ENCODE measurements at places on chromosomes 4 and X.

- DNase-seq, result no peak
Observed at GRCh38 chr4:67581913-67582312, 23.4 kb downstream of the STAP1 start.

GRCh38 chrX:155048977-155049619 lies 21.8 kb downstream of the CMC4 start:
- DNase-seq, result peak; percentile 45

- no peak for DNase-seq
Observed at GRCh38 chr4:77471821-77472495, 133.7 kb upstream of the CXCL13 start.

- no peak for DNase-seq
Observed at GRCh38 chr4:100428051-100428450, 89.8 kb downstream of the EMCN start.

DNA sequence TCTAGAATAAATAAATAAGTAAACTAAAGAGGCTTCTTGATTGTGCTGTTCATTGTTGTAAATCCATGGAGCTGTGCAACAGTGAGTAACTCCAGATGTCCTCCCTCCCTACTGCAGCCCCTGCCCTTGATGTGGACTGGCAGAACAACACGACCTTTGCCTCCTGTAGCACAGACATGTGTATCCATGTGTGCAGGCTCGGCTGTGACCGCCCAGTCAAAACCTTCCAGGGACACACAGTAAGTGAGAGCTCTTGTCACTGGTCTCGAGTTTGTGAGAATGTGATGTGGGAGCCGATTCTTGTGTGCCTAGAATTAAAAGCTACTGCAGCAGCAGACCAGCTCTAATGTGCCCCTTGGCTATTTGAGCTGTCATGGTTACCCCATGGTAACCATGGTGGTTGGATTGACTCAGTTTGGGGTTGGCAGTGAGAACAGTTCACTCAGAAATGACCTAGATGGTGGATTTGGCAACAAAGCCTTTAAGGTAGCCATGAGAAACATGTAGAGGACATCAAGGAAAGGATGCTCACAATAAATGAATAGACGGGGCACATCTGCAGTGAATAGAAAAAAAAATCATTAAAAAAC lies 60.7 kb downstream of the GPR143 start:
- no peak for DNase-seq

DNA sequence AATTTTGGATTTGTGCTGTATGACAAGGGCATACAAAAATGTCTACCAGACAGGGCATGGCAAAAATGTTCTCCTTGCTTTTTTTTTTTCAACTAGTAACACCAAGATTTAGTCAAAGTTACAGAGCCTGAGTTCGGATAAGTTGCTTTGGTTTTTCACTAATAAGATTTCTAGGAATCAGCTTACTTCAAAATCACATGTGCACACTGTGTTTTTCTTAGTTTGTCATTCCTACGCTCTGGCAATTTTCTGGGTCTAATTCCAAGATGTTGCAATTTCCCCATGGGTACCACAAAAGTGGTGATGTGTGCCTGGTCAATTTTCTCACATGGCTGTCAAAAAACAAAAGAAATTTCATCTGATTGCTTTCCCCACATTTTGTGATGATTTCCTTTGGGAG lies 6.3 kb downstream of the C1QTNF7 start:
- no peak for DNase-seq
